Thymus (tissue), 14 donors: ENCODE measurements at places on chromosomes 1 and 21. TPM values are rescaled to one million over a fixed set of nuclear protein-coding genes. Genes with fewer than 3 reads are reported as not detected.

DNA sequence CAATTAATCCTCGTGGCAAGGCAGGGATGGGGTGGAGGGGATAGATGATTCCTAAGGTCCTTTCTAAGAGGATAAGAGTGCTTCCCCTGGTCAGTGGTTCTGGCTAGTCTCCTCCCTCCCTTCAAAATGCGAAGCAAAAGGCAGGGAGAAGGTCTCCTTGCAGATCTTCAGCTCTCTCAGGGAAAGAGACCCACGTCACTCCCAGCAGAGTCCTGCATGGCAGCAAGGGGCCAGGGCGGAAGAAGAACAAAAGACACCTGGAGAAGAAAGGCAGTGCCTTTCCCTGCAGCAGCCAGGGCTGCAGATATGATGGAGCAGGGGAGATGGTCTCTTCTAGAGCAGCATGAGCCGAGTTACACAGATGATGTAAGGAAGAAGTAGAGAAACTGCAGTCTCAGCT lies 29.6 kb upstream of the SLAMF9 start:
- DNase-seq = no peak

DNA sequence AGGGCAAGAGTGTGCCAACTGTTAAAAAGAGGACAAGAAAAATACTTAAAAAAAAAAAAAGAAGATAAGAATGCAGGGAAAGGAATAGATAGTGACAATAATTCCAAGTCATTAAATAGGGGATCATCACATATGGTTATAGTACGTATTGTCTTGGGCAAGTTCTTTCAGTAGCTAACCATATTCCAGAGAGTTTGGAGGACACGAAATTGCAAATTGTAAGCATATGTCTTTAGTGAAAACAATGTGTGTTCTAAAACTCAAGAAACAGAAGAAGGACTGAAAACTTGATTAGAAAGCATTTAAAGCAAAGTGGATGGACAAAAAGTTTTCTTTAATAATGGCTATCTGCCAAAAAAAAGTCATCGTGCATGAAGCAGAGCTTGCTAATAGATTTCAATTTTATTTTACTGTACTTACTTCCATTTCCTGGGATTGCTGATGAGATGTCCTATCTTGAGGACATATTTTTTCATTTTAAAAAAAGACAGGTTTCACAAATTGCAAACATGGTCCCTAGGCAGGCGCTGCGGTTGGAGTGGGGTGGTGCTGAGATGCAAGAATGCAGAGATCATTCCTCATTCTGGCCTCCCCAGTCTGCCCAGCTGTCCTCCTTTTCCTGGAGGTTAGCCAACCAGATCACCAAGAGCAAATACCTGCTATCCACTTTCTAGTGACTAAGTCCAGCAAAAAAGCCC lies 11.9 kb downstream of the TSPAN2 start:
- no peak for DNase-seq

DNA sequence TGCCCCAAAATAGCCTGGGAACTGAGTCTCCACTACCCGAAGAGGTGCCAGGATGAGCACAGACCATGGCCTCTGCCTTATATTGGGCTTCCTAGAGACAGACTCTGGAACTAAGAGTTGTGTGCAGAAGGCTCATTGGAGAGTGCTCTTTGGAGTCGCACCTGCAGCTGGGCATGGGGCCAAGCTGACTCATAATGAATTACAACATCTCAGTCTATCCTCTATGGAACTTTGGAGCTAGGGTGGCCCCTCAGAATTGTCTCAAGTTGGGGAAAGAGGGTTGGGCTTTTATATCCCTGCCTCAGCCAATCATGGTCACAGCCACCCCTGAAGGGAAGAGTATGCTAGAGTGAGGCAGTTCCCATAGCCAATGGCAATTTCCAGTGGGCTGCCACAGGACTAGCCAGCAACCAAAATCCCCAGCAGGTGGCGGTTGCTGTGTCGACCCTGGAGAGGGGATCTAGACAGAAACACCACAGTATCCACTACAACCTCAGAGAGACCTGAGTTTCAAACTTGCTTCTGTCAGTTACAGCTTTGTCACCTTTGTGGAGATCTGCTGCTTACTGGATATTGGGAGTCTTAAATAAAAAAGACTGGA lies 93.8 kb downstream of the DMRTA2 start:
- DNase-seq = no peak

- DNase-seq = no peak
These were observed 126.5 kb downstream of the ADSS2 start for GRCh38 chr1:244325056-244325758.

- DNase-seq = no peak
These were observed 192.1 kb upstream of the VAMP3 start for GRCh38 chr1:7579016-7579415.

GRCh38 chr1:40039245-40039756 lies 1.2 kb upstream of the CAP1 start:
- no peak for DNase-seq

- no peak for DNase-seq
These were observed 33.5 kb downstream of the AJAP1 start for GRCh38 chr1:4687943-4688342.

GRCh38 chr1:159891275-159892157 lies 8.4 kb downstream of the CFAP45 start:
- DNase-seq = peak; percentile 52

DNA sequence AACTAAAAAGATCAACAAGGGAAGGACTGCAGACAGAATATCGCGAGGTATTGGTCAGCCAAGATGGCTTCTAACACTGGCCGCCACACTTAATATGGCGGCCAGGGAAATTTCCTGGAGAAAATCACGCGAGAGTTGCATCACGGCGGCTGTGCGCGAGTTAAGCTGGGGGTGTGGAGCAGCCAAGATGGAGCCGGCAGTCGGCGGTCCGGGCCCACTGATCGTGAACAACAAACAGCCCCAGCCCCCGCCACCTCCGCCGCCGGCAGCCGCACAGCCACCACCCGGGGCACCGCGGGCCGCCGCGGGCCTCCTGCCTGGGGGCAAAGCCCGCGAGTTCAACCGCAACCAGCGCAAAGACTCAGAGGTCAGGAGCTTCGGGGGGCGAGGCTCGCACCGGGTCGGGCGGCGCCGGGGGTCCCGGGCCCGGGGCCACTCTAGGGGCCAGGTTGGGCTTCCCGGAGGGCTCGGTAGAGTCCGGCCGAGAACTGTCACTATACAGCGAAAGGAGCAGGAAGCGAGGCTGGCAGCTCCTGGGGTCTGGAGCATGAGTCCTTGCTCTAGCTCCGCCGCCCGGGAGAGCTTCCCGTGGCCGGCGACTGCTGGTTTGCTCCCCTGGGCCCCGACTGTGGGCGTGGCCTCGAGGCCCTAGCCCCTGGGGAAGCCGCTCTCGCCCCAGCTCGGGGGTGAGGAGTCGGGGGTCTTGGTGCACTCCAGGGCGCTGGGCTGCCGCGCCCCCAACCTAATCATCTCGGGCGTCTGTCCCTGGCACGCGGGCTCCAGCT lies at the start of gene STRIP1:
Gene STRIP1, plus strand, starts transcription at position 174 of the 785 bp plus-strand sequence. Its CDS starts 14 bp downstream, at position 188.
- peak; percentile 96 for DNase-seq

DNA sequence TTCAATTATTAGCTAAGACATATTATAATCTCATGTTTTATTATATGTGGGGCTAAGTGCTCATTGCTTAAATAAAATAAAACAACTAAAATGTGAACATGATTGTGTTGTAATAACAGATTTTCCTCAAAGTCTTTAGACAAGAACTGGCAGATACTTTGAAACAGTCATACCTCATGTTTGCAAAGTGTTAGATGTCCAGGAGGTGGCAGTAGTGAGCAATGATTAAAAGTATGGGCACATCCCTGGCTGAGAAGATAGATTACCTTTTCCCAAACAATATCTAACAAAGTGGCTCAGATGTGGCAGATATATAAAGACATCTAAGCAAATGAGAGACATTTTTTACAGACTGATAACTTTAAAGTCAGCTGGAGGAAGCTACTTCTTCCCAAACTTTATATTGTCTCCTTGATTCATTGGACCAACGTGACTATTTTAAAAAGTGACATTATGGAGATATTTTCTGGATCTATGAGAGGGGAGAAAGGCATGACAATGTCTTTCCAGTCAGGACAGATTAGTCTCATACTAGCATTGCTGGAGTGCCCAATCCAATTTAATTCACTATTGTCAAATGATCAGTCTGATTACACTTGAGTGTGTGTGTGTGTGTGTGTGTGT lies 269.8 kb downstream of the S1PR1 start:
- DNase-seq = peak; percentile 48

GRCh38 chr1:37151789-37152188 lies 117.5 kb upstream of the GRIK3 start:
- no peak for DNase-seq

DNA sequence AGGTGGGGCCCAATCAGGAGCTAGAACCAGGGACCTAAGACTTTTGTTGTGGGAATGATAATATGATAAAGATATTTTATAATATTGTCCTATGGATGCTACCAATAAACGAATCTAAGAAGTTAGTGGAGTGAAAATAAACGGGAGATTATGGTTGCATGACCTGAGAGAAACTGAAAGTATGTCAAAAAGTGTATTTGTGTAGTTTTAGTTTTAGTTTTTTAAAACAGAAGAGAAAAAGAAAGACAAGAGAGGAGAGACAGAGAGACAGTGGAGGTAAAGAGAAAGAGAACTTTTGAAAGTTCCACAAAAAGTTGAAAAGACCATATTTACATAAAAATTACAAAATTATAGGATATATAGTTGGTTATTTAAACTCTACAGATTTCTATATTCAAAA lies 64.1 kb upstream of the TMPRSS15 start:
- no peak for DNase-seq

GRCh38 chr1:15627343-15627988 lies 10.2 kb downstream of the DDI2 start:
- DNase-seq = no peak

DNA sequence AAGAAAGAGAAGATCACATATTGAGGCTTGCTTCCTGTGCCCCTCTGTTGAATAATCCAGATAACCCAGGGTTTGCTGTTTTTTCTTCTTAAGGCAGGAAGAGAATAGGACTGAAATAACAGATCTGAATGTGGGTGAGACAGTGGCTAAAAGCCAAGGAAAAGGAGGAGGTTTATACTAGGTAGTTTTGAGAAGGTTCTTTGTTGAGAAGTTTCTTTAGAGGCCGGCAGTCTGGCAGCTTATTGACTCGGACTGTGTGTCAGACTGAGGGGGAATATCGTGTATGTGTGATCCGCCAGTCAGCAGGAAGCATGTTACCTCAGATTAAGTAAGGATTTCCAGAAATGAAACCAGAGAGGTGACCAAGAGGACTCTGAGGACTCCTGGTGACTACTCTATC lies 119.8 kb downstream of the PLA2G4A start:
- DNase-seq = no peak

GRCh38 chr1:171711643-171712042 lies 30.2 kb downstream of the VAMP4 start:
- DNase-seq = no peak

GRCh38 chr1:230068952-230069684 lies 2.1 kb downstream of the GALNT2 start:
- no peak for DNase-seq

- DNase-seq = no peak
These were observed 377.1 kb downstream of the LRRIQ3 start for GRCh38 chr1:73820843-73821242.

- DNase-seq = no peak
These were observed 31.6 kb upstream of the UBE2U start for GRCh38 chr1:64171797-64172281.

Gene DUSP23
- total RNA-seq = 24.3 TPM

Gene IVL
- total RNA-seq = 0.57 TPM

Gene GPR61
- 0.42 TPM for total RNA-seq

Gene UBAP2L
- 30.5 TPM for total RNA-seq

Gene CFAP74
- 0.09 TPM for total RNA-seq

Gene GUCA2B
- 0.28 TPM for total RNA-seq

Gene HSD3B1
- total RNA-seq = 0.09 TPM

Gene RIMKLA
- total RNA-seq = 0.19 TPM
